ENCODE measurements at places on chromosomes 5 and 9. TPM values are rescaled to one million over a fixed set of nuclear protein-coding genes. Genes with fewer than 3 reads are reported as not detected.

The PTPRD gene
- total RNA-seq, result 0.35 TPM

The CORO2A gene
- 1.8 TPM for total RNA-seq

The ALDOB gene
- total RNA-seq, result not detected

The INSL4 gene
- 17.1 TPM for total RNA-seq

The PCDHGA12 gene
- total RNA-seq, result not detected

The SHB gene
- 40.8 TPM for total RNA-seq

The MYMK gene
- not detected for total RNA-seq

The SPATA24 gene
- total RNA-seq, result 4.9 TPM

The PCDHB10 gene
- total RNA-seq, result 0.06 TPM

The FOXB2 gene
- total RNA-seq, result not detected

The CD14 gene
- total RNA-seq, result 3.7 TPM

The ADGRV1 gene
- total RNA-seq, result 0.50 TPM

The FAM120A gene
- total RNA-seq, result 75.4 TPM

All from A549 treated with AZD2906 at 1 μM for 4 hours (cell line).